NCI-H1048 (cell line): ENCODE measurements at places on chromosomes 6 and 20.

DNA sequence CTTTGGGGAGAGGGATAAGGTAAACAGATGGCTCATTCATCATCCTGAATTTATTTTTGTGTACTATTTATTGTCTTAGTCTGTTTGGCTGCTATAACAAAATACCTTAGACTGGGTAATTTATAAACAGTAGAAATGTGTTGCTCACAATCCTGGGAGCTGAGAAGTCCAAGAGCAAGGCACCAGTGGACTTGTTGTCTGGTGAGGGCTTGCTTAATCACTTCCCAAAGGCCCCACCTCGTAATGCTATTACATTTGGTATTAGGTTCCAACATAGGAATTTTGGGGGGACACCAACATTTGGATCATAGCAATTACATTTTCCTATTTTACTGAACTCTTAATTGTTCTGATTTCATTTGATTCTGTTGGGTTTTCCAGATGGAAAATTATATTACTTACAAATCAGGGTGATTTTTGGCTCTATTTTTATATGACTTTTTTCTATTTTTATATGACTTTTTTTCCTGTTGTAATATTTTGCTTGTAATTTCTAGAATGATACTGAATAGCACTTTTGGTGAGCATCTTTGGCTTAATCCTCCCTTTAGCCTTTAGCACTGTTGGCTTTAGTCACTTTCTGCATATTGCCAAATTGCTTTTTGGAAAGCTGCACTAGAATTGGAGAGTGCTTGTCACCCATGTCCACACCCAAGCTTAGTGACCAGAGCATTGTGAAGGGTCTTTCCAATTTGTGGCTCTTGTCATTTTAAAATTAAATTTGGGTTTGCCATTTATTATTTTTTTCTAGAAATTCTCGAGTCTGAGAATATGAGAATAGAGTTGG lies 43.7 kb upstream of the TULP4 start:
- no peak for DNase-seq

DNA sequence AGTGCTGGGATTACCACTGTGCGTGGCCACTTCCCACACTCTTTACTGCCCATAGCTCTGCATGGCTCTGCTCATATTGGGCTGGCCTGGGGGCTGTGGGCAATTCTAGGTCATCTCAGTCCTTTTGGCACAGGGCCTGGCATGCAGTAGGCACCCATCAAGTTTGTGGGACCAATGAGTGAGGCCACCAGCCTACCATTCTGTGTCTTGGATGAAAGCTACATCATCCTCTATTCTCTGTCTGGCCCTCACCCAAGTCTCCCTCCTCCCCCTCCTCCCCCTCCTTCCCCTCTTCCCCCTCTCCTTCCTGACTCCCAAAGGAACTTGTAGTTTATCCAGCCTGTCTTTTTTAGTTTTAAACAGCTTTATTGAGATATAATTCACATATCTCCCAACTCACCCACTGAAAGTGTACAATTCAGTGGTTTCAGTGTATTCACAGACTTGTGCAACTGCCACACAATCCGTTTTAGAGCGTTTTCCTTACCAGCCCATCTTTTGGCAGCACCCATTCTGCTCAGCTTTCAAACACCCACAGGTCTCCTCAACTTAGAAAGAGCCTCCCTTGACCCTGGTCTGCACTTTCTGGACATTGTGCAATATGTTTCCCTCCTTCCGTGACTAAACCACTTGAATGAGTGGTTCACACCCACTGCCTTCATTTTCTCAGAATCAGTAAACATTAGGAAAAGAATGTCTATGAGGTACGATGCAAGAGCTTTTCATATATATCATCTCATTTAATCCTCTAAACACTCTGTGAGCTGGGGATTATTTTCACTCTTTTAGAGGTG lies 21.5 kb upstream of the MRPS18A start:
- no peak for DNase-seq

DNA sequence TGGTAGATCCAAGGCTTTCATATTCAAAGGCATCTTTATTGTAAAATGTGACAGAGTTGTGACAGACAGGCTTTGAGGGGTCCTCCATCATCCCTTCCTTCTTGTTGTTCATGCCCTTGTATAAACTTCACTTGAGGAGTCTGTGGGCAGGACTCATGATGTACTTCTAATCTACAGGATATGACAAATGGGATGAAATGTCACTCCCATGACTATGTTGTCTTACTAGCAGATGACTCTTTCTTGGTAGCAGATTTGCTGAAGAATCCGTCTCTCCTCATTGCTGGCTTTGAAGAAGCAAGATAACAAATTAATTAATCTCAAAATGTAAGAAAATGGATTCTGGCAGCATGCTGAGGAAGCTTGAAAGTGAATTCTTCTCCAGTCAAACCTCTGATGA lies 566.1 kb downstream of the TFAP2B start:
- no peak for DNase-seq

DNA sequence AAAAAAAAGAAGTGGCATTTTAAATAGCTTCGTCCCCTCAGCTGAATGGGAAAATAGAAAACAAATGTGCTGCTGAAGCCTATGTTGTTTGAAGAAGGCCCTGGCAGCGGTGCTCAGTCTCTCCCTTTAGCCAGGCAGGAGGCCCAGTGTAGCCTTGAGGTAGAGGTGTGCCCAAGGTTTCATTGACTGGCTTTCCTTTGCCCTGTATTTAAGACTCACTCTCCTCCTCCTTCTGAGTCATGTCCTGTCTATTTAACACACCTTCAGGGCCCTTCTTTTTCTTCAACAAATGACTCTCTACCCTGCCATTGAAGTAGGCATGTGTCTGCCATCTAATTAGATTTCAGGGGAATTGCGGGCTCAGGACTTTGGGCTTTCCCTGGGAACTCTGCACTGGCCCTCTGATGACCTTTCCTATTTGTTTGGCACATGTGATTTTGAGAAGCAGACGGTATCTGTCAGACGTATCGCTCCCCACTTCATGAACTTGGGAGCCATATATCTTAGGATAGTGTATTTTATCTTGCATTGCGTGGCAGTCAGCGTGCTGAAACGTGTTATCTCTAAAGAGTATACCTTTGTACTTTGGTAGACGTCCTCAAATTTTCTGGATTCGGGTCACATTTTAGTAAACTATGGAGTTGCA lies 4.3 kb downstream of the TJAP1 start:
- DNase-seq, result no peak

- no peak for DNase-seq
Measured at GRCh38 chr6:131721161-131721560, 10.3 kb upstream of the CTAGE9 start.

DNA sequence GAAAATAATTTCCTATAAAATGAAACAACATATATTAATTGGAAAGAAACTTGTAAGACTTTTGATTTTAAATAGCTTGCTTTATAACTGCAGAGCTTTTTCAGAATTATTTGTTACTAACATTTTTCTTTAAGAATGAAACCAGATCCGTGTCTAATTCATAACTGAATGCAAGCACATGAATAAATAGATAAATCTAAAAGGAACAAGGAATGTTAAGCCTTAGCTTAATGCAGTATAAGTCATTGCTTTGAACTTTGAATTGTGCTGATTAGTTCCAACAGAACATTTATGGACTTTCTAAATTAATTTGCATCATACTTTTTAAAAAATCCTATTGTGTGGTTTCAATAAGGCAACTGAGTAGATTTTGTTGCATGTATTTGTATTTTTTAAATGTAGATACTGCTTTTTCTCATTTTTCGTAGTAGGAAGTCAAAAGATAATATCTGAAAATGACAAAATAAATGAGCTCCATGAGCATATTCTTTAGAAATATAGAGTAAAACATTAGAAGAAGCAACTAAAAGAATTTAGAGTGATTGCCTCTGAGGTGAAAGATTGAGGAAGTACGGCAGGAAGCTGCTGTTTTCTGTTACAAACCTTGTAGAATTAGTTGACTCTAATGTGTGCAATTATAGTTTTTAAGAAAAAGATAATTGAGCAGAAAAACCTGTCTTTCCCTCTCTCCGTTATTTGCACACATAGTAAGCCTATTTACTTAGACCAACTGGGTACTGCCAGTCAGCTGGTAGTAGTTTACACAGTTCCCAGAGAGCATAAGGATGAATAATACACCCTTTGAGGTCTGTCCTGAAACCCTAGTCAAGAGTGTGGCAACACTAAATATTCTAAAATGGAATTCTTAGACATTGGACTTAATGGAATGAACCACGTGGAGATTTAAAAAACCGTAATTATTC lies 32.6 kb upstream of the SLC35D3 start:
- DNase-seq, result no peak

DNA sequence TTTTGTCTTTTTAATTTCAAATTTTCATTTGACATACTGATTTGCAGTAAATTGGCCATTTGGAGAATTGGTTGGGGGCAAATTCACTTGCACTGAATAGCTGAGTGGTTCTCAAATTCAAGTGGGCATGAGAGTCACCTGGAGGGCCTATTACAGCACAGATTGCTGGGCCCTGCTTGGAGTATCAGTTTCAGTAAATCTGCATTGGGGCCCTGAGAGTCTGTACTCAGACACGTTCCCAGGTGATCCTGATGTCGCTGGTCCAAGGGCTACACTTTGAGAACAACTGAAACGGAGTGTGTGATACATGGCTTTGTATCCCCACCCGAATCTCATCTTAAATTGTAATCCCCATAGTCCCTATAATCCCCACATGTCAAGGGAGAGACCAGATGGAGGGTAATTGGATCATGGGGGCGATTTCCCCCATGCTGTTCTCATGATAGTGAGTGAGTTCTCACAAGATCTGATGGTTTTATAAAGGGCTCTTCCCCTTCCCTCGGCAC lies 115.9 kb downstream of the KLHL32 start:
- DNase-seq, result no peak

- no peak for DNase-seq
Measured at GRCh38 chr20:2305029-2305428, 9.2 kb downstream of the TGM3 start.

GRCh38 chr6:130625825-130626527 lies 201.2 kb upstream of the SMLR1 start:
- DNase-seq, result no peak

DNA sequence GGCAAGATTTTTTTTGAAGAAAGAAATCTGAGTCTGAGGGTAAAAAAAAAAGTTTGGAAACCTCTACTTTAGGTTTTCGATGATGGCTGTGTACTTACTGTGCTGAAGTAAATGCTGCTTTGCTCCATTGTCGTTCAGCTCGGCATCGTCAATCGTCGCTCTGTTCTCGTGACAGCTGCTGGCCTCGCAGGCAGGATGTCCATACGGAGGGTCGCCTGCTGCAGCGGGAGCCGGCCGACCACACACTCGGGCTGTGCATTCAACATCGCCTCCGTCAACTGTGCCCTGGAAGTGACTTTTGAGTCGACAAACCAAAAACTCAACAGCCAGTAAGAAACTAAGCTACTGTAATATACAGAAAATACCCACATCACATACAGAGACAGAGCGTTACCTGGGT lies 53.1 kb upstream of the SMOC2 start:
- DNase-seq, result no peak

DNA sequence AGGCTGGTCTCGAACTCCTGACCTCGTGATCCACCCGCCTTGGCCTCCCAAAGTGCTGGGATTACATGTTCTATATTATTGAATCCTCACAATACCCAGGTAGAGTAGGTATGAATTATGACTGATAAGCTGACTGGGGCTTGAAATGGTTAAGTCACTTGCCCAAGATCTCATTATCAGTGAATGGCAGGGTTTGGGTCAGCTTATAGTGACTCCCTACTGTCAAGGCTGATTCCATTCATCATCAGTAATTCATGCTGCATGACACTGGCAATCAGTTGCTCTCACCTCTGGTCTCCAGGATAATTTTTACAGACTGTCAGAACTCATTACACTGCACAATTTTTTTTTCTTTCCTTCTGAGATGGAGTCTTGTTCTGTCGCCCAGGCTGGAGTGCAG lies 127.6 kb downstream of the KIF13A start:
- DNase-seq, result no peak

- no peak for DNase-seq
Measured at GRCh38 chr6:1382331-1382882, 7.0 kb upstream of the FOXF2 start.

- DNase-seq, result peak; percentile 33
Measured at GRCh38 chr20:36573103-36573797, at the start of gene TGIF2. Gene TGIF2, plus strand, starts transcription at chr20:36573597. Its CDS starts 5,178 bp downstream, at chr20:36578775.

GRCh38 chr6:70150521-70150920 lies 152.4 kb downstream of the COL9A1 start:
- DNase-seq, result no peak

- no peak for DNase-seq
Measured at GRCh38 chr6:111668410-111668809, 62.7 kb upstream of the TRAF3IP2 start.

- DNase-seq, result no peak
Measured at GRCh38 chr20:2331901-2332565, 36.2 kb downstream of the TGM3 start.

DNA sequence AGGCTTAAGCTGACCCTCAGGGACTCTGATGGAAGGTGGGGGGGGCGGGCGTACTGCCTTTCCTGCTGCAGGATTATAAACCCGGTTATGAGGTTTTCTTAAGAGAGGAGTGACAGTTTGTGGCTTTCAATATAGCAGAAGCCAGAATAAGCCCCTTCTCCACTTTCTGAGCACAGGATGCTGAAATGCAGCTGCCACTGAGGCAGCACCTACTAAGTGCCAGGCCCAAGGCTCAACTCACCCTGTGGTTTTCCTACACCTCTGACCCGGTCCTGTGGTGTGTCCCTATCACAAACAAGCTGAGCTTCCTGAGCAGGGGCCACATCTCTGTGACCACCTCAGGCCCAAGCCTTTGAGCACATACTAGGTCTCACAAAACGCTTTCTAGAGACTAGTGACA lies 59.6 kb upstream of the NFATC2 start:
- DNase-seq, result no peak

- DNase-seq, result no peak
Measured at GRCh38 chr6:106648651-106649308, 19.4 kb downstream of the QRSL1 start.

GRCh38 chr6:140271759-140272377 lies 897.4 kb upstream of the CITED2 start:
- no peak for DNase-seq

DNA sequence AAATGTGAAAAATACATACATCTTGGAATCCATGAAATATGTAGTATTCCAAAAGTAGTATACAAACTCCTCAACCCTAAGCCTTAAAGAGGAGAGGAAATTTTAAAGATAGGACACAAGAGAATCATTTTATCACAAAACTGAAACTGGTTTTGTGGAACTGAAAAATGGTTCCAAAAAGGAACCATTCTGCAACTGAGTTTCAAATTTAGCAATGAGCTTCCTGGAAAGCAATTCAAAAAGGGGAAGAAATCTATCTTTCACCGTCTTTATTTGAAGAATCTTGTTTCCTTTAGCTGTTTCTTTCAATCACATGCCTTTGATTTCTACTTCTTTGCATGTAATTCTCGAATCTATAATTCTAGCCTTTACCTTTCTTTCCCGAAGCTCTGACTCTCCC lies 32.2 kb upstream of the LAMP5 start:
- no peak for DNase-seq

GRCh38 chr6:143857651-143858050 lies 6.6 kb upstream of the ZC2HC1B start:
- no peak for DNase-seq

DNA sequence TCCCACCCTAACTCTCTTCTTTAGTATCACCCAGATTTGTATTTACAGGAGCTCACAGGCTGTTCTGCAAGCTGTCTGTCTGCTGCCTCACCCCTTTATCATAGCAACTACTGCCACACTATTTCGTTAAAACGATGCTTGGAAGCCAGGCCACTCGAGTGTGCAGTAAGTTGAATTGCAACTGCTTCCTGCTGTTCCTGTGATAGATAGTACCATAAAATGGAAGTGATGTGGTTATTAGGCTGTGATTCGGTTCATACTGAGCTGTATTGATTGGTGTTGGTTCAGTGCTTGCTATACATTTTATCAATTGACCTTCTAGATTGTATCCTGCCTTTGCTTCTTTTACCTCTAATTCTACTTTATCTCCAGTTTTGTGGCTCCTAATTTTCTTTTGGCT lies 325.4 kb downstream of the RNF144B start:
- DNase-seq, result no peak
